Kidney epithelial cell (primary cell): ENCODE measurements at places on chromosomes 16 and 17.

DNA sequence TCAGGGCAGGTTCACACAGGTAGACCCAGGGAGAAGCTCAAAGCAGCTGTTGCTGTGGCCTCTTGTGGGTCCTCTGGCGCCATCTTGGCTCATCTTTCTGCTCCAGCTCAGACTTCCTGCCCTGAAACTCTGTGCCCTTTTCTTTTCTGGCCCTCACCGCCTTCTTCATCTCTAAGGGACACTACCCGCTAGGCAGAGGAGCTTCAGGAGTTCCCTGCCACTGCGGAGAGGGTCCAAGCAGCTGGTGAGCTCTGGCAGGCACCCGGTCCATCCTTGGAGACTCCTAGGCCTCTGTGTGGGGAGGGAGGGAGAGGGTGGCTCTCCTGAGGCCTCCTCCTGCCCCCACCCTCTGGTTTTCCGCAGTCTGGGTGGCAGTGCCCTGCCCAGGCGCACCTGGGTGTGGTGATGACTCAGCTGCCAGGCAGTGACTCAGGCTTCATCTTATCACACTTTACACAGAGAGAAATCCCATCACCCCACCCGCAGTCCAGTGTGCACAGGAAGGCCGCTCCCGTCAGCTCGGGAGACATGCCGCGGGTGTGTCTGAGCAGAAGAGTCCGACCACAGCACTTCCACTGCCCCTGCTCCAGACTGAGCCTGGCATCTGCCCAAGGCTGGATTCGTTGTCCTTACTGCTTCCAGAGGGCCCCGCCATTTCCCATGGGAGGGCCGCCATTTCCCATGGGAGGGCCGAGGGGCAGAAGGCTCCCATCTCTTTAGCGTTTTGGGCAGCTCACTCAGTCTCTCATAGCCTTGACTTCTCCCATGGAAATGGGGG lies 7.3 kb downstream of the NT5C start:
- peak; percentile 85 for DNase-seq

GRCh38 chr17:29836643-29837042 lies 93.4 kb downstream of the SSH2 start:
- DNase-seq = no peak

GRCh38 chr17:49403514-49404289 lies 11.0 kb downstream of the PHB1 start:
- no peak for DNase-seq

- DNase-seq = peak; percentile 31
Measured at GRCh38 chr16:1036726-1037393, 35.7 kb upstream of the SSTR5 start.

DNA sequence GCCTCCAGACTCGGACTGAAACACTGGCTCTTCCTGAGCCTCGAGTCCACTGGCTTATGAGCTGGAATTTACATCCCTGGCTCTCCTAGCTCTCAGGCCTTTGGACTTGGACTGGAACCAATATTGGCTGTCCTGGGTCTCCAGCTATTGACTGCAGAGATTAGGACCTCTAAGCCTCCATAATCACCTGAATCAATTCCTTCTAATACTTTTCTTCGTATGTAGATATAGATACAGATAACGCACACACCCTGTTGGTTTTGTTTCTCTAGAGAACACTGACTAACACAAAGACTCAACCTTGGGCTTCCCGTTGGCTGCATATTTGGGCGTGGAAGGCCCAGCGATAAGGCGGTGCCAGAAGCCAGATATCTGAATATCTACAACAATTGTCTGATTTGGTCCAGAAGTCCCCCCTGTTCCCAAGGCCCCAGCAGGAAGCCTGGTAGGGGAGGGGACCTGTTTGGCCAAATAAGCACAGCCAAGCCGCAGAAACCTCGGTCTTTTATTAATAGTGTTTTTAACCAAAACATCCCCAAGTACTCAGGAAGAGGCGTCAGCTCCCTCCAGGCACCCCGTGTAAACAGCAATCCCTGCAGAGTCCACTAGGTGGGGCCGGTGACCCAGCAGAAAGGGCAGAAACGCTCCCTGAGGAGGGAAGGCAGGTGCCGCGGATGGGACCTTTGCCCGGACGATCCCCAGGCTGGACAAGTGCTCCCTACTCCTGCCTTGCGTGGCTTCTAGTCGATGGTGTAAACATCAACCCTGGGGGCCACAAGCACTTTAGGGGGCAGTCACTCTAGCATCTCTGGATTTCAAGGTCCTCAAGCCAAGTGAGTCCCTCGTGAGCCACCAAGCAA lies 57.0 kb downstream of the ABR start:
- DNase-seq = no peak

- no peak for DNase-seq
Measured at GRCh38 chr16:60636117-60636516, 1400.1 kb downstream of the CDH8 start.

DNA sequence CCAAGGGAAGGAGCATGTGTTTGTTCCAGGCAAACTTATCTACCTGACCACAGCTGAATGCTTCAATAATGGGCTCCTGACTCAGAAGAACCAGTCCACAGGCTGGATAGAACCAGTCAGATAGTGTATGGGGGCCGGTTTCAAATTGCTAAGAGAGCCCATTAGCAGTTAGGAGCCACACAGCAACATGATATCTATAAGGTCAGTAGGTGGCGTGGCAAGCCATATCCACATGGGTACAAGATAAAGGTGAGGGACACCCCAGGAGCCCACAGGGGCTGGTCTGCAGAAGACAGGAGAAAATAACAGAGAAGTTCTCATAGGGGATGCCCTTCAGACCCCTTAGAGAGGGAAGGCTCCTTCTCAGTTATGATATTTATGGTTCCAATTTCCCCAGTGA lies 31.6 kb upstream of the CDRT15 start:
- no peak for DNase-seq

DNA sequence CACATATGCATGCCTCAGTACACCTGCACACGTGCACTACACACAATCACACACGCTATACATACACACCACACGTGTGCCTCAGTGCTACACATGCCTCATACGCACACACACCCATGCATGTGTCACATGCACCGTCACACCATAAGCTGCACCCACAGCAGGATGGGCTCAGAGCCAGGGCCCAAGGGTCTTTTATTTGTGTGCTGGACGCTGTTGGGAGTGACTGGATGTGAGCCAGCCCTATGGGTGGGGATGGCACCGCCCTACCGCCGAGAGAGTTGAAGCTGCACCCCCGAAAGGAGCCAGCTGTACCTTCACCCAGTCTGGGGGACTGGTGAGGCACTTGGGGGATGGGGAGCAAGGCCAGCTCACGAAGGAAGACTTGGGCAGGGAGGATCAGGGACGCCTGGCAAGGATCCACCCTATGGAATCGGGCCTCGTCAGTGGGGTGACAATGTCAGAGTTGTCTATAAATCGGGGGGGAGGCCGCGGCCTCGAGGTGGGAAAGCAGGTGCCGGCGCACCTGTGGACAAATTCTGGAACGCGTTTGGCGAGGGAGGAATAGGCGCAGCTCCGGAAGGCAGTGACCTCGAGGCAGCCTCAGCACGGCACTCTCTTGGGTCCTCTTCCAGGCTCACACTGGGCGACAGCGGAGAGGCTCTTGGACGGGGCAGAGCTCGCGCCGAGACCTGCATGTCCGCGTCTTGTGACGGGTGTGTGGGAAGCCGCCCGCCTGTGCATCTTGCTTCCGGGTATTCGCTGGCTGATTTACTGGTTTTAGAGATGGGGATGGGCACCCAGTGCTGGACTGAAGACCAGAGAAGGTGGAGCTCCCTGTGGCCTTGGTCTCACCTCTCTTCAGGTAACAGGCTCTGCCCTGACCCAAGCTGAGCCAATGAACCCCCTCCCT lies 7.3 kb downstream of the RGS11 start:
- no peak for DNase-seq

GRCh38 chr16:30523768-30524574 lies 2.4 kb downstream of the ZNF768 start:
- no peak for DNase-seq

GRCh38 chr17:8966926-8967325 lies 1.4 kb upstream of the PIK3R5 start:
- no peak for DNase-seq

DNA sequence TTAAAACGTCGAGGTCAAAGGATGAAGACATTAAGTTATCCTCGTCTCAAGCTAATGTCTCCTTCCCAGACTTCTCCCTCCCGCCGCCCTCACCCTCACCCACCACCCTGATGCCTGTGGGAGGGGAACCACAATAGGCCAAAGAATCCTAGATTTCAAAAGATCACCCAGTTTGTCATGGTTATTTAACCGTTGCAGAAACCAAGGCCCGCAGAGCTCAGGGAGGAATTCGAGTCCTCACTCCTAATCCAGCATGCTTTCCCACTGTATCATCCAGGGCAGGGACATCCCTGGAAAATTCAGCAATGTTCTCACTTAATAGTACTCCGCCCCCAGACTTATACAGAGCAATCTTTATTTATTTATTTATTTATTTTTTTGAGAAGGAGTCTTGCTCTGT lies 41.8 kb upstream of the MYH10 start:
- no peak for DNase-seq

- DNase-seq = no peak
Measured at GRCh38 chr17:6789146-6789545, 13.1 kb downstream of the FBXO39 start.
